ENCODE measurements at places on chromosomes 13 and 19. TPM values are rescaled to one million over a fixed set of nuclear protein-coding genes. Genes with fewer than 3 reads are reported as not detected.

- no peaks in the 10 kb centered on the region for H3K4me1 ChIP-seq
- H3K4me3 ChIP-seq = no peak overlapping the region
- no peaks in the 10 kb centered on the region for H3K27me3 ChIP-seq
- no peaks in the 10 kb centered on the region for H3K36me3 ChIP-seq
- H3K27ac ChIP-seq = no peak overlapping the region
Observed at GRCh38 chr19:33572929-33573328, 48.8 kb upstream of the CHST8 start.

- no peaks in the 10 kb centered on the region for H3K36me3 ChIP-seq
- H3K4me3 ChIP-seq = no peak overlapping the region
- no peaks in the 10 kb centered on the region for H3K27me3 ChIP-seq
- peaks cover 3% of the 10 kb centered on the region for H3K4me1 ChIP-seq
Observed at GRCh38 chr19:6069268-6069791, 41.0 kb downstream of the RFX2 start.

DNA sequence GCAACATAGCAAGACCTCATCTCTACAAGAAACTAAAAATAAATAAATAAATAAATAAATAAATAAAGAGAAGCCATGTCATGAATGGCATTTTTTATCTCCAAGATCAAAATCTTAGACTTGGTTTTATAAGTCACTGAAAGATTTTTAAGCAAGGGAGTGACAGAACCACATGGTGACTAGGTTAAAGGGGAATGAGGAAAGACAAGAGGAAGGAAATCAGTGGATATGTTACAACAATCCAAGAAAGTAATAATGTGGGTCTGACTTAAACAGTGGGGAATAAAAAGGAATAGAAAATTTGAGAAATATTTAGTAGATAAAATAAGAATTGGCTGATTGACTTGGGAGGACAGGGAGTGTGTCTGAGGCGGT is 18.8 kb upstream of the MED4 start:
- no peaks in the 10 kb centered on the region for H3K4me1 ChIP-seq
- H3K27me3 ChIP-seq = no peaks in the 10 kb centered on the region
- H3K27ac ChIP-seq = no peak overlapping the region
- H3K36me3 ChIP-seq = no peaks in the 10 kb centered on the region

- no peak overlapping the region for H3K4me3 ChIP-seq
- H3K36me3 ChIP-seq = no peaks in the 10 kb centered on the region
- peak; percentile 13 for DNase-seq
Observed at GRCh38 chr19:30784850-30785457, 412.8 kb downstream of the ZNF536 start.

Gene CTXN1
- total RNA-seq = 58.0 TPM

Gene RASAL3
- 0.19 TPM for total RNA-seq

- H3K36me3 ChIP-seq = no peaks in the 10 kb centered on the region
- H3K4me1 ChIP-seq = no peaks in the 10 kb centered on the region
- no peak overlapping the region for H3K4me3 ChIP-seq
- H3K27me3 ChIP-seq = no peaks in the 10 kb centered on the region
- H3K27ac ChIP-seq = no peak overlapping the region
Observed at GRCh38 chr13:44758630-44759383, 182.7 kb upstream of the TSC22D1 start.

Gene CADM4
- total RNA-seq = 23.1 TPM

DNA sequence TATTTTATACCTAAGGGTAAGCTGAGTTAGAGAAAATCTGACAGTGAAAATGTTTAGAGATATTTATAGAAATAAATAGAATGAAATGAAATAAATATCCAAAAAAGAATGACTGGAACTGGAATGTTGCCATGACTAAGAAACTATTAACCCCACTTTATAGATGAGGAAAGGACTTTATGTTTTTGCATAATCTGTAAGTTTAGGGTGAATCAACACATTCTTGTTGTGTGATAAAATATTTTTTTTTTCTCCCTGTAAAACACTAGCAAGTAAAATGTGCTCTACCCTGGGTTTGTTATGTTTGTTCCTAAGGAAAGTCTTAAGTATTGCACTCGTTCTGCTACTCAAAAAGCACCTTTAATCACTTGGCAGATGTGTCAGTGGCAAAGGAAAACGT is 83.8 kb upstream of the KL start:
- no peak overlapping the region for H3K27ac ChIP-seq
- H3K36me3 ChIP-seq = no peaks in the 10 kb centered on the region
- H3K27me3 ChIP-seq = no peaks in the 10 kb centered on the region
- H3K4me3 ChIP-seq = no peak overlapping the region
- DNase-seq = no peak

- H3K4me3 ChIP-seq = no peak overlapping the region
- H3K36me3 ChIP-seq = no peaks in the 10 kb centered on the region
- DNase-seq = no peak
- peaks cover 18% of the 10 kb centered on the region for H3K4me1 ChIP-seq
- no peak overlapping the region for H3K27ac ChIP-seq
Observed at GRCh38 chr19:35120492-35120891, 4.9 kb downstream of the FXYD3 start.

DNA sequence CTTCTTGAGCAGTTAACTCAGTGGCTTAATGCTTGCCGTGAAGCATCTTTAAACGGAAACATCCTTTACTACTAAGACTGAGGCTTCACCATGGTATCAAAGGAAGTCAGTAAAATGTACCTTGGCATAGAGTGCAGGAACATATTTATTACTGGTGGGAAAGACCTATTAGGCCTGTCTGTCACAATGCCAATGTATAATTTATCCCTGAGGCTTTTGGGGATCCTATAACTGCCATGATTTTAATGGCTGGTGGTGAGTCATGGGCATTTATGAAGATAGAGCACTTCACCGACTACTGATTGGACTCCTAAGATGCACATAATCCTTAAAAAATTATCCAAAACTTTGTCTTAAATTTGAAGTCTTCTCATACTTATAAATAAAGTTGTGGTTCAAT is 79.6 kb downstream of the FGF14 start:
- DNase-seq = no peak
- H3K4me3 ChIP-seq = no peak overlapping the region
- no peaks in the 10 kb centered on the region for H3K36me3 ChIP-seq
- H3K27me3 ChIP-seq = no peaks in the 10 kb centered on the region
- H3K4me1 ChIP-seq = no peaks in the 10 kb centered on the region

Gene PRKD2
- total RNA-seq = 73.1 TPM

GRCh38 chr13:72953391-72953965 is 105.3 kb upstream of the KLF5 start:
- H3K27ac ChIP-seq = no peak overlapping the region
- DNase-seq = no peak
- no peaks in the 10 kb centered on the region for H3K27me3 ChIP-seq
- H3K4me1 ChIP-seq = no peaks in the 10 kb centered on the region
- no peaks in the 10 kb centered on the region for H3K36me3 ChIP-seq

DNA sequence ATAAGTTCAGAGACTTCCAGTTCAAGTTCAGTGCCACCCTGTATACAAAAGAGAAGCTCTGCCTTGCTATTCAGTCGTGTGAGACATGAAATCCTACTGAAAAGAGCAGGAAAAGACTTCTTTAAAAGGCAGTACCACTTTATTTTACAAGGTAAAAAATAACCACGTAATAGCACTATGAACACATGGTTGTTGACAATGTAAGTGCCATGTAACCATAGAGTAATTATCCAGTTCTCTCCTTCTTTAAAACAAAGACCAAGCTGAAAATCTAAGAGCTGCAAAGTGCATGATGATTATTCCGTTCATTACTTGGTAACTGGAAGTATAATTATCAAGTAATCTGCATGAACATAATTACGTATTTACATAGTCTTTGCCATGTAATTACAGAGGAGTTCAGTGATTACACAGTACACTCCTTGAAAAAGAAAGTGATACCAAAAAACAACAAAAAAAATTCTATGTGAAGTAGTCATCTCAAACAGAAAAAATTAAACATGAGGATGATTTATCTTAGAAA is 288.7 kb downstream of the EFNB2 start:
- H3K27me3 ChIP-seq = no peaks in the 10 kb centered on the region
- H3K4me1 ChIP-seq = no peaks in the 10 kb centered on the region
- DNase-seq = no peak
- H3K36me3 ChIP-seq = no peaks in the 10 kb centered on the region
- no peak overlapping the region for H3K4me3 ChIP-seq
- H3K27ac ChIP-seq = no peak overlapping the region

GRCh38 chr13:88115976-88116375 is 444.8 kb downstream of the SLITRK5 start:
- no peak for DNase-seq
- H3K27ac ChIP-seq = no peak overlapping the region
- H3K4me3 ChIP-seq = no peak overlapping the region
- no peaks in the 10 kb centered on the region for H3K4me1 ChIP-seq
- no peaks in the 10 kb centered on the region for H3K27me3 ChIP-seq

DNA sequence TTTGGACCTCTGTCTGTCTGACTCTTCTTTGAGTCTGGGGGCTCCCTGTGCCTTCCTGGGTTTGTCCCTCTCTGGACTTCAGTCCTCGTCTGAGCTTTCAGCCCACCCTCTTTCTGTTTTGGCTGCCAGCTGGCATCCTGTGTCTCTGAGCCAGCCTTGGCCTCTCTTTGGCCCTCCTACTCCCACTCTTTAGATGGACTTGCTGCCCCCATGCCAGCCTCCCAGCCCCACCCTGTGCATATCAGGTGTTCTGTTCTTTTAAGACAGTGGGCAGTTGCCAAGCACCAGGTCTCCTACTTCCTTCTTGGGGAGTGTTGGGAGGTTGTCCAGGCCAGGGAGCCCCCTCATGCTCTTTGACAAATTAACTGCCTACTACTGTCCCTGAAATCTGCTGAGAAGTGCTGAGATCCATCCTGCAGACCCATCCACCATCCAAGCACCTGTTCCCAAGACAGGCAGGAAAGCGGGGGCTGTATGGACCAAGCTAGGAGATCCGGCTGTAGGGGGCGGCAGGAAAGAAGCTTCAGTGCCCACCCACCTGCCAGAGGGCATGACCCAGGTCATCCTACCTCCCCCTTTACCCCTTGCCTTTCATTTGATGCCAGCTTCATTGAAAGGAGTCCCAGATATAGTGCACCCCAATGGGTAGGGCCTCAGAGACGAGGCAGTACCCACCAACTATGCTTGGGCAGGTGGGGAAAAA is 9.6 kb downstream of the CIC start:
- peaks cover 21% of the 10 kb centered on the region for H3K4me1 ChIP-seq
- H3K36me3 ChIP-seq = peaks cover 6% of the 10 kb centered on the region
- no peak overlapping the region for H3K27ac ChIP-seq
- DNase-seq = no peak
- H3K27me3 ChIP-seq = no peaks in the 10 kb centered on the region
- H3K4me3 ChIP-seq = no peak overlapping the region

Gene TGFBR3L
- 4.3 TPM for total RNA-seq

- peak; percentile 61 for DNase-seq
- no peaks in the 10 kb centered on the region for H3K27me3 ChIP-seq
- peaks cover 48% of the 10 kb centered on the region for H3K36me3 ChIP-seq
- H3K4me1 ChIP-seq = peaks cover 15% of the 10 kb centered on the region
Observed at GRCh38 chr19:15252398-15253018, 20.3 kb upstream of the EPHX3 start.

GRCh38 chr13:112733661-112734379 is 44.0 kb downstream of the ATP11A start:
- H3K4me1 ChIP-seq = peaks cover 27% of the 10 kb centered on the region
- DNase-seq = no peak
- no peak overlapping the region for H3K4me3 ChIP-seq

Gene NACC1
- total RNA-seq = 234 TPM

GRCh38 chr13:23325191-23325590 is 108.3 kb downstream of the SACS start:
- no peak for DNase-seq
- H3K27ac ChIP-seq = no peak overlapping the region
- no peak overlapping the region for H3K4me3 ChIP-seq
- no peaks in the 10 kb centered on the region for H3K27me3 ChIP-seq

DNA sequence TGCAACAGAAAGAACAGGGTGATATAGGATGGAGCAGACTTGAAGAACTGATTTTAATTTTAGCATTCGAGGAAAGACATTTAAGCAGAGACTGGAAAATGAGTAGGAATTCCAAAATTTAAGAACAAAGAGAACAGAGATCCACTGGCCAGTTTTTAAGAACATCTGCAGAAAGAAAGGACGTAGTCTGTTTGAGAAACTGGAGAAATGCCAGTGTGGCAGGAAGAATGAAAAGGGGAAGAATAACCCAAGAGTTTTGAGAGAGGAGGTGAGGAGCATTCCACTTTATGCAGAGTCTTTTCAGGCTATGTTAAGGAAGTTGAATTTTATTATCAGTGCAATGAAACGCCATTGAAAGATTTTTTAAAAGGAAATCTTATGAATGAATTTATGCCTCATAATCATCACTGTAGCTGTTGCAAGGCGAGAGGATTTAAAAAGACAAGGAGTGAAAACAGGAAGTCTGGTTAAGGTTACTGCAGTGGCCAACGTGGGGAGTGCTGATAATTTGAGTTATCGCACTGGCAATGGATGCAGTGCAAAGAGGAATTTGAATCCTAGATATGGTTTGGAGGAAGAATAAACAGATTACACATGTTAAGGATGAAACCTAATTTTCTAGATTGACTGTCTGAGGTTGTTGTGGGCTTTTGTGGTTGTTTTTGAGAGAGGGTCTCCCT is 253.8 kb downstream of the DACH1 start:
- DNase-seq = no peak
- H3K4me3 ChIP-seq = no peak overlapping the region
- no peaks in the 10 kb centered on the region for H3K4me1 ChIP-seq
- H3K27me3 ChIP-seq = no peaks in the 10 kb centered on the region
- no peaks in the 10 kb centered on the region for H3K36me3 ChIP-seq
- no peak overlapping the region for H3K27ac ChIP-seq

Gene KLK3
- total RNA-seq = not detected

- no peak overlapping the region for H3K27ac ChIP-seq
- DNase-seq = no peak
- H3K27me3 ChIP-seq = no peaks in the 10 kb centered on the region
- H3K36me3 ChIP-seq = no peaks in the 10 kb centered on the region
- H3K4me3 ChIP-seq = no peak overlapping the region
Observed at GRCh38 chr13:33999811-34000605, 182.1 kb downstream of the RFC3 start.

- H3K27me3 ChIP-seq = no peaks in the 10 kb centered on the region
- H3K27ac ChIP-seq = no peak overlapping the region
- DNase-seq = no peak
- H3K4me1 ChIP-seq = no peaks in the 10 kb centered on the region
- H3K36me3 ChIP-seq = no peaks in the 10 kb centered on the region
- H3K4me3 ChIP-seq = no peak overlapping the region
Observed at GRCh38 chr13:29281932-29282495, 313.5 kb downstream of the SLC7A1 start.

DNA sequence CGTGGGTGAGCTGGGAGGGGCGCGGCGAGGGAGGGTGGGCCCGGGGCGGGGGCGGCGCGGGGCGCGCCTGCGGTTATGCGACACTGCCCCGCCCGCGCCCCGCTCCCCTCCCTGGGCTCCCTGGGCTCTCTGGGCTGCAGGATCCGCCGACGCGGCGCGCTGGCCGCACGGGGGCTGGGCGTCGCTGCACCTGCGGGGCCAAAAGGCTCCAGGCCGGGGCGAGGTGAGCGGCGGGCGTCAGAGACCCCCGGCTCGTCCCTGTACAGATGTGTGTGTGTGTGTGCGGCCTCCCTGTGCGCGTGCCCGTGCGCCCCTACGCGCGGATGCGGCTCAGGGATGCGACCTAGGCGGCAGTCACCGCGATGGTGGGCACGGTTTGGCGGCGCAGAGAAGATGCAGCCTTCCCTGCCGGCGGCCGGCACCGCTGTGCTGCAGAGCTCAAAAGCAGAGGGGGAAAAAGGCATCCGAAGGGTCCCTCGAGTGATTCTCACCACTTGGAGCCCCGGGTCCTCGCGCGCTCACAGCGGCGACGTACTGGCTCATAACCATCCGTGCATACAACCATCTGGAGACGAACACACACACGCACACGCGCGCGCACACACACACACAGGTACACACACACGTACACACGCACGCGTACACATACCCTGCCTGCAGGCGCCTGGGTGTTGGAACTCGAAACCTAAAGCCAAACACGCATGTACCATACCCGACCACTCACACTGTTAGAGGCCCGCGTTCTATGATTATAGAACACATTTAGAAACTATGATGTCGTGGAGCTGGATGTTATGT is 709 bp downstream of the ATP8A2 start:
- no peak for DNase-seq
- no peaks in the 10 kb centered on the region for H3K36me3 ChIP-seq
- H3K4me1 ChIP-seq = peaks cover 3% of the 10 kb centered on the region
- H3K4me3 ChIP-seq = peak overlapping the region; percentile 52

Measured in H1 (cell line).